ENCODE measurements at places on chromosomes 1 and 21.

GRCh38 chr1:17163789-17164666, 40.9 kb upstream of the PADI1 start:
- DNase-seq: no peak

GRCh38 chr1:242454262-242455051, 70.0 kb downstream of the PLD5 start:
- peak; percentile 55 for DNase-seq

GRCh38 chr1:217577336-217577735, 53.6 kb downstream of the GPATCH2 start:
- no peak for DNase-seq

GRCh38 chr1:184253921-184254320, 132.9 kb upstream of the C1orf21 start:
- DNase-seq: no peak

DNA sequence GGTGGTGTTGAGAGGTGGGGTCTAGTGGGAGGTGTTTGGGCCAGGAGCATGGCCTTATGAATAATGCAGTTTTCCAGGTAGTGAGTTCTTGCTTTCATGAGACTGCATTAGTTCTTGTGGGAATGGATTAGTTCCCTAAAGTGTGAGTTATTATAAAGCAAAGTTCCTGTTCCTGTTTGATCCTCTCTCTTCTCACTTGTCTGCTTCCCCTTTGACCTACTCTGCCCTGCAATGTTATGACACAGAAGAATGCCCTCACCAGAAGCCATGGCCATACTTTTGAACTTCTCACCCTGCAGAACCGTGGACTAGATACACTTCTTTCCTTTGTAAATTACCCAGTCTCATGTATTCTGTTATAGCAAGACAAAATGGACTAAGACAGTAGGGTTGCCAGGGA, 53.6 kb downstream of the MAP3K7CL start:
- DNase-seq: no peak

GRCh38 chr1:22529901-22530621, 33.2 kb upstream of the EPHA8 start:
- DNase-seq: no peak

- no peak for DNase-seq
These were observed 17.0 kb downstream of the MAP7D1 start for GRCh38 chr1:36172983-36173382.

GRCh38 chr1:65938506-65938905, 145.8 kb downstream of the PDE4B start:
- DNase-seq: no peak

GRCh38 chr1:178864326-178864725, 6.6 kb downstream of the ANGPTL1 start:
- no peak for DNase-seq

GRCh38 chr1:96721416-96722160, at the start of gene PTBP2:
Gene PTBP2 (plus strand): TSS chr1:96721784. CDS start chr1:96721865, 81 bp downstream.
- DNase-seq: peak; percentile 84

GRCh38 chr1:66176012-66176715, 357.8 kb upstream of the SGIP1 start:
- DNase-seq: no peak

DNA sequence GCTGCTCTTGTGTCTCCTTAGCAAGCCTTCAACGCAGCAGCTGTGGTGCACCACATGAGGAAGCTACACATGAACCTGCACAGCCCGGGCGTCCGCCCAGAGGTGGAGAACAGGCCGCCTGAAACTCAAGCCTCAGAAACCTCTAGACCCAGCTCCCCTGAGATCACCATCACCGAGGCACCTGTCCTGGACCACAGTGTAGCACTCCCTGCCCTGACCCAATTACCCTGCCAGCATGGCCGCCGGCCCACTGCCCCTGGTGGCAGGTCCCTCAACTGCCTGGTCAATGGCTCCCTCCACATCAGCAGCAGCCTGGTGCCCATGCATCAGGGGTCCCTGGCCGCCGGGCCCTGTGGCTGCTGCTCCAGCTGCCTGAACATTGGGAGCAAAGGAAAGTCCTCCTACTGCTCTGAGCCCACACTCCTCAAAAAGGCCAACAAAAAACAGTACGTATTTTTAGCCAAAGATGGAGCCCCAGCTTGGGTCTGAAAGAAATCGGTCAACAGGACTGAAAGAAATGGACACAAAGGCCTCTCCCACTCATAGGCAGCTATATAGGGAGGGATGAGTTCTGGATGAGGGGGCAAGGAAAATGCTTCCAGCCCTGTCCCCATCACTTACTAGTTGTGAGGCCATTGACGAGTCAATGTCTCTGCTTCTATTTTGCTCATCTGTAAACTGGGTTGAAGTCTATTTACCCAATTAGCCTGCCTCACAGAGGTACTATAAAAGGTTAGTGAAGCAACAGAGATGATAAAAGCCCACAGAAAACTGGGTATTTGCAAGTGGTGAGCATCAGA, 28.5 kb downstream of the CAMK1G start:
- DNase-seq: peak; percentile 31

GRCh38 chr1:164659621-164660411, 100.8 kb downstream of the PBX1 start:
- no peak for DNase-seq

- no peak for DNase-seq
These were observed 774 bp downstream of the SLC2A7 start for GRCh38 chr1:9025449-9025848.

Data from GM12865 (cell line).